Stimulated activated CD8-positive, alpha-beta memory T cell treated with anti-CD3 and anti-CD28 coated beads, Interleukin-4, amount 100 ng/mL, for 1 hour (primary cell): ENCODE measurements at places on chromosomes 4 and X.

- DNase-seq = no peak
These were observed 103.5 kb downstream of the TNIP2 start for GRCh38 chr4:2652415-2653160.

DNA sequence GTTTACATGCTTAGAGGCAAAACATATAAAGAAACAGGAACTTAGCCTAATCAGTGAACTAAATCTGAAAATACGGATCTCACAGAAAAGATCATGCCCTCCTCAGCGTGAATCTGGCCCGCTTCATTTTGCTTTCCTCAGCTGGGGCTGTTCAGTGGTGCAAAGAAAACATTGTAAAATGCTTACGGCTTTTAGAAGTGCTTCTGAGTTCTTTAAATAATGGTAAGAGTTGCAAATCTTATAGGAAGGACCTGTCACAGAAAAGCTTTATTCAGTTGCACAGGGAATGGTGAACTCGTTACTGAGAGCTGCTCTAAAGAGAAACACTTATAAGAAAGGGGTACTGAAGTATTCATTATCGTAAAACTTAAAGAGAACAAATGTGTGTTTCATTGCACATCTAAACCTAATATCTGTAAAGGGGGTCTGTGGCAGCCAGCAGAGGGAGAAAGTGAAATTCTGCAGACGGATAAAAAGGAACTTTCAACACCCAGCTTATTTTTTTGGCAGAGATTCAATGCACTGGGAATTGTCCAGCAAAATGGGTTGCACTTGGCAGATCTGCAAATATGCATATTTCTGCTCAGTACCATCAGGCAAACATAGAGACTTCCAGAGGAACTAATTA lies 139.2 kb upstream of the ANK2 start:
- DNase-seq = no peak

DNA sequence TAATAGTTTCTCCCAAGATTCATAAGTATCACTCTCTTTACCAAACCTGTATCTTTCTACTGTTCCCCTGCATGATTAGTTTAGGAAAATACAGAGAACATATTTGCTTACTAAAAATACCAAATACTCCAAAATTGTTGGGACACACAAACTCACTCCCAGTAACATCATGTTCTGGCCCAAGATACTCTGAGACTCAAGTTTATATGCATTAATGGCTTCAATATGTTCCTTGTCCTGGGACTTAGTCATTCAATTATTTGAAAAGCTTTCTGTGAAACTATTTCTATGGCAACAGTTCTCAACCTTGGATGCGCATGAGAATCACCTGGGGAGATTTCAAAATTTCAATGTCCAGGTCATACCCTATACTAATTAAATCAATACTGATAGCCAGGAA lies 138.9 kb upstream of the PTCHD1 start:
- DNase-seq = no peak

DNA sequence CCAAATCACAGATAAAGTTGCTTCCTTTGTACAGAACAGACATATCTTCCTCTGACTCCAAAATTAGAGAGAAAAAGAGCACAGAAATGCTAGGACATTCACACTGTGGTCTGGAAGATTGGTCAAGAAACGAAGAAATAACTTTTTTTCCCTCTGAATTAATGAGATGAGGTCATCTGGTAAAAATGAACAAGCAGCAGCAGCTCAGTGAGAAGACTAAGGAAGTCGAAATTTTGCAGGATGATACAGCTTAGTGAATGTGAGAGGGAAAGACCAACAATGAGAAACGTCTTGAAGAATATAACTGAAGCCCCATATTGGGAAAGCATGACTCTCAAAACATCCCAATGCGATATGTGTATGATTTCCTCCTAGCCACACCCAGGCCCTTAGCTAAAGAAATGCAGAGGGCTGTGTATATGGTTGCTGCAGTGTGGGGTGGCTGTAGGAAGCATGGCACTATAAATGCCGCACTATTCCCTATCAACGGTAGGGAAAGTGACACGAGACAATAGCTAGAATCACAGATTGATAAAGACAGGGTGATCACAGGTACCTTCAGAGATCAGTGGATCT lies 208.6 kb downstream of the VEGFC start:
- no peak for DNase-seq

- no peak for DNase-seq
These were observed 125.1 kb downstream of the CAMK2D start for GRCh38 chr4:113636438-113636818.

- no peak for DNase-seq
These were observed 31.1 kb upstream of the WDR17 start for GRCh38 chr4:176034499-176034898.

DNA sequence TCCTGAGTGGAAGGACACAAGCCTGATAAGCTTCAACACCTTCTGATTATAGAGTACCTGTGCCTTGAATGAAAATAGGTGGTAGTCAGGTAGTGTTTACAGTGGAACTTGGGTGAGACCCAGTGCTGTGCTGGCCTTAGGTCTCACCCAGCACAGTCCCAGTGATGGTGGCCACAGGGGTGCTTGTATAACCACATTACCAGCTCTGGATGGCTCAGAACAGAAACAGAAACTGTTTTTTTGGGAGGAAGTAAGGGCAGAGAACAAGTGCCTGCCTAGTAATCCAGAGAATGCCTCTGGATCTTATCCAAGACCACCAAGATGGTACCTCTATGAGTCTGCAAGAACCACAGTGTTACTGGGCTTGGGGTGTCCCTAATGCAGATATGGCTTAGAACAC lies 171.5 kb upstream of the DIPK2B start:
- DNase-seq = no peak

DNA sequence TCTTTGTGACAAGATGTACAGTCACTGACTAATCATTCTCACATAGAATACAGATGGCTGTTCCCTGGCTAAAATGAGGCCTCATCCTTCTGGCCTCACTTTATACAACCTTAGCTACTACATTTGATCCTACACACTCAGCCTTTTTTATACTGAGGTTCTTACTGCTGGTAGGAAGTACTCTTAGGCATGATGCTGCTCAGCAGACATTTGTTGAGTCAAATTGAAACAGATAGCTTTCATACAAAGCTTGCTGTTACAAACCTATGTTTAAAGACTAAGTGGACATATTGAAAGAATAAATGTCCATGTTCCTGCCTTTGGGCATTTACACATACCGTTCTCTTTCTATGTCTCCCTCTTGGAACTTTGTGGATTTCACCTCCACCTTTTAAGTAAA lies 154.9 kb downstream of the NPFFR2 start:
- DNase-seq = no peak

DNA sequence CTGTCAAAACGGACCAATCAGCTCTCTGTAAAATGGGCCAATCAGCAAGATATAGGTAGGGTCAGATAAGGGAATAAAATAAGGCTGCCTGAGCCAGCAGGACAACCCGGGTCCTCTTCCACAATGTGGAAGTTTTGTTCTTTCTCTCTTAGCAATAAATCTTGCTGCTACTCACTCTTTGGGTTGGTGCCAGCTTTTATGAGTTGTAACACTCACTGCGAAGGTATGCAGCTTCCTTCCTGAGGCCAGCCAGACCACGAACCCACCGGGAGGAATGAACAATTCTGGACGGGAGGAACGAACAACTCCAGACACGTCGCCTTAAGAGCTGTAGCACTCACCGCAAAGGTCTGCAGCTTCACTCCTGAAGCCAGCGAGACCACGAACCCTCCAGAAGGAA lies 287.8 kb downstream of the RAPGEF2 start:
- DNase-seq = no peak

GRCh38 chr4:49032440-49033161 lies 46.5 kb downstream of the CWH43 start:
- DNase-seq = no peak

DNA sequence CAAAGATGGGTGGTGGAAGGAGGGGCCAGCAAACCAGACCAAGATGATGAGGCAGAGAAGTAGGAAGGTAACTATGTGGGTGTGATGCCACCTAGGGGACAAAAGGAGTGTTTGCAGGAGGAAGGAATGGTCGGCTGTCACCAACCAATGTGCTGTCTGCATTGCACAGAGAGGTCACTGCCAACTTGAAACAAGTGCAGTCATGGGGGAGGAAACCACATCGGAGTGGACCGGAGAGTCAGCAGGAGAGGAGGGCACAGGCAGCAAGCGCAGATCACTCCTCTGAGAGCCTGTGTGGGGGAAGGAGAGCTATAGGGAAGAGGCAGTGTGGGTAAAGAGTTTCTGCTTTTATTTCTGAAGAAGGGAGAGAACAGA lies 38.5 kb upstream of the FGFBP2 start:
- peak; percentile 5 for DNase-seq

GRCh38 chr4:81814987-81815541 lies 343.4 kb upstream of the RASGEF1B start:
- DNase-seq = no peak

DNA sequence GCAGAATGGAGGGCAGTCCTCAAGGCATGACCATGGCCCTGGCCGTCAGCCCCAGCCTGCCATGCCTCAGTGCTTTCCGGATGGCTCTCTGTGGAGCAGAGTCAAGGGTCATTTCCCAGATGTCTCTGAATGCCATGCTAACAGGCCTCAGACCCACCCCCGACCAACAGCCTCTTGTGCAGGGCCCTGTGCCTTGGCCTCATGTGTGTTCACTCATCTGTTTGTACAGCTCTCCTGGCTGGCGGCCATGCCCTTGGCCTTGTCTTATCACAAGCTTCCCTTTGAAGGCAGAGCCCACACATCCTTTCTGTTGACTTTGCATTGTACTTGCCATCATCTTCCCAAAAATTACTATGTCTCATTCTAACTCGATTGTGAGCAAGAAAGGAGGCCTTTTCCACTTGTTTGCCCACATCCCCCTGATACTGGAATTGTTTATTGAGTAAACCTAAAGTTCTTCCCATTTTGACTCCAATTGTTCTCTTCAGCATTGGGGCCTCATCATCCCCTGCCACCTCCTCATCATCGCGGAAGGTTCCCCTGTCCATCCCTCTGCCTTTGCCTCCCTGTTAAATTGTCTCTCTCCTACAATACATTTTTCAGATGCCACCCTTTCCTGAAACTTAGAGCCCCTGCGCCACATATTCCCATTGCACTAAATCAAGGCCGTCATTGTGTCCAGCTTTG lies 6.3 kb downstream of the CA5B start:
- no peak for DNase-seq
